ENCODE measurements at places on chromosomes 16 and 17.

DNA sequence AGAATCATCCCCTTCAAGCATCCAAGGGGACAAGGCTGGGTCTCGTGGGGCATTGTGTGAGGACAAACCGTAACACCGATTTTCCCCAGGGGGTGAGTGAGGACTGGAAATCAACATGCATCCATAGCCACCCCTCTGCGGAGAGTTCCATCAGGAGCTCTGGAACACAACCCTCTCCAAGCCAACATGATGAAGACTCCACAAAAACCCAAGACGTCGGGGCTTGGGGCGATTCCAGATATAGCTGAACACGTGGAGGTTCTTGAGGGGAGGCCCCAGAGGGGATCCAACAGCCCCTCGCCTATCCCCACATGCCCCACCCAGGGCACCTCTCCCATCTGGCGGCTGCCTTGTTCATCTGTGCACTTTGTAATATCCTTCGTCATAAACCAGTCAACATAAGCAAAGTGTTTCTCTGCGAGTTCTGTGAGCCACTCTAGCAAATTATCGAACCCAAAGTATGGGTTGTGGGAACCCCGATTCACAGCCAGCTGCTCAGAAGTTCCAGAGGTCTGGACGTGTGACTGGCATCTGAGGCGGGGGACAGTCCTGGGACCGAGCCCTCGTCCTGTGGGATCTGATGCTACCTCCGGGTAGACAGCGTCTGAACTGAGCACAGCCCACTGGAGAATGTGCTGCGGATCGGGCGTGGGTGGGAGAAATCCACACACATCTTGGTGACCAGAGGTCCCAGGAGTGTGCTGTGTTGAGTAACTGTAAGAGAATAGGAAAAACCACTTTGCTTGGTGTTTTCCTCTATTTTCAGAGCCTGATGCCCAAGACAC is 55.5 kb downstream of the RPH3AL start:
- DNase-seq = no peak

DNA sequence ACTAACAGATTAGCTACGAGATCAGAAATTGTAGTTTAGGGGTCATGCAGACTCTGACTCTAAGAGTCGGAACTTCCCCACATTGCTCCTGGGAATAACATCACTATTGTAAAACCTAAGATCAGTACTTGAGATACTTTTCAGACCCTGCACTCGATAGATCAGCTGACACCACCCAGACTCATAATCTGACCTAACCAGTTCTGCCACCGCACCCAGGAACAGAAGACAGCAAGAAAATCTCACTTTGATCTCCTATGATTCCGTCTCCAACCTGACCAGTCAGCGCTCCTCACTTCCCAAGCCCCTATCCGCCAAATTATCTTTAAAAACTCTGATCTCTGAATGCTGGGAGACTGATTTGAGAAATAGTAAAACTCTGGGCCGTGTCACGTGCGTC is 27.2 kb upstream of the ASGR2 start:
- no peak for DNase-seq

DNA sequence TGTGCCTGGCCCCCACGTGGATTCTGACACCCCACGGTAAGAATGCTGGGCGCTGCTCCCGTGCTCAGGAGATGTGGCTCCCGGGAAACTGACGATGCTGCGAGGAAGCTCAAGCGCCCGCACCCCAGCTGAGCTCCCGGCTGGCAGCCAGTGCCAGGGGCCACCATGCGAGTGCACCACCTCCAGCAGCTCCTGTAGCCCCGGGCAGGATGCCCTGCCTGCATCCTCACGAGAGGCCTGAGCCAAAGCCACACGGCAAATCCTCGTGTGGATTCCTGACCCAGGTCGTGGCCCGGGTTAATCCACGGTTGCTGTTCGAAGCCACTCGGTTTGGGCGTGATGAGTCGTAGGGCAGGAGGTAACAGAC is 11.6 kb upstream of the DPEP1 start:
- no peak for DNase-seq

DNA sequence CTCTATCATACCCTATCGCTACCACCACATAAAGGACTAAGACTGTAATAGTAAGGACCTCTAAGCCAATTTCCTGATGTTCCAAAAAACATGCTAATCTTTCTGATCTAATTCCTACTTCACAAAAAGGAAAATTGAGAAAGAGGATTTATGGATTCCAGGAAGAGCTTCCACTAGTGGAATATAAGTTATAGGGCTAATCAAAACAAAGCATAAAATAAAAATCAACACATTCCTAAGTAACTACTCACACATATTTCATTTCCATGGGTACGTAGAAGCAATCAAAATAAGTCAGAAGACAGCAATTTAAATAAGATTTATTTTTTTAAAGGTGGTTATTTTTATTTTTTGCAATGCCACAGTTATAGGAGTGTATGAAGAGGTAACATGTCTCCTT is 12.4 kb downstream of the CCDC43 start:
- no peak for DNase-seq

DNA sequence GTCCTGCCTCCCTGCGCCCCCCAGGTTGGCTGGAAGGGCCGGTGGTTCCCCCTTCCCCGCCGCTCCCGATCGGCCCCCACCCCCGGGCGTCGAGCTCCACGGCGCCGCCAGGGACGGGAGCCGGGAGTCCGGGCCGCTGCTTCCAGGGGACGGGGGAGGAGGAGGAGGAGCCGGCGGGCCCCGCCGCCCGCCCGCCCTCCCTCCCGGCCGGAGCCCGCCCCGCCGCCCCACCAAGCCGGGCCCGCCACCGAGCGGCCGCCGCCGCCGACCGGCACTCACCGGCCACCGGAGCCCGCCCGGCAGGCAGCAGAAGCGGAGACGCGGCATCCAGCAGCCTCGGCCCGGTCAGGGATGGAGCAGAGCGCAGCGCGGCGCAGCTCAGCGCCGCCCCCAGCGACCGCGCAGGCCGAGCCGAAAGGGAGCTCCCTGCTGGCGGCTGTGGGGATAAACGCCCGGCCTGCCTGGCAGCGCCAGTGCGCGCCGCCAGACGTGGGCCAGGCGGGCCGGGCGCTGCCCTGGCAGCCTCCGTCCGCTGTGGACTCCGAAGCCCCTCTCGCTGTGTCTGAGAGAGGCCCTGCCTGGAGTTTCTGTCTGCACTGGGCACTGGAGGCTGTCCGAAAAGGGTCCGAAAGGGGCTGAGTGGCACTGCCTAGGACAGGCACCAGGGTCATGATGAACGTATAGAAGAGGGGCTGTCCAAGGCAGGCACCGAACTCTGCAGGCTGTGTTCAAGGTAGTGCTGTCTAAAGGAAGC is at the start of gene MYO18A:
Gene MYO18A (minus strand): TSS at position 365 of the 754 bp plus-strand sequence. CDS start 13,458 bp downstream, outside the sequence.
- DNase-seq = peak; percentile 49

GRCh38 chr16:3698941-3699340 is 18.4 kb downstream of the TRAP1 start:
- no peak for DNase-seq

DNA sequence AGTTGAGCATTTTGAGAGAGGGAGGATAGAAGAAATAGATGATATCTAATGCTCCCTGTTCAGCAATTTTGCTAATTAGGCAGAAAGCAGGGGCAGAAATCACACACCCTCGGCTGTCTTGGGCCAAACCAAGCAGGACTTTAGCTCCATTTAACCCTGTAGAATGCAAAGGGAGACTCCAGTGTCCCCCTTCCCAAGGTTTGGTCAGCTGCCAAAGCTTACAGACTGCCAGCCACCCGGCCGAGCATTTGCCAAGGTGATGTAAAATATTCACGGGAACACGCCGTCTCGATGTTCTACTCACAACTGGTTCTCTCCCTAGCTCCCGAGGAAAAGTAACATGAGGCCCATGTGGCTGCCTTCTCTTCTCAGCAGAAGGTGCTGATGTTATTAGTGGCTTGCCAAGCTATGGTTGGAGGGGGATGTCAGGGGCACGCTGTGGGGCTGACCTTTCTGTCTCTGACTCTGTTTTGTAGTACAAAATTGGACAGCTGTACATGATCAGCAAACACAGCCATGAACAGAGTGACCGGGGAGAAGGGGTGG is 155.3 kb downstream of the PITPNC1 start:
- no peak for DNase-seq

DNA sequence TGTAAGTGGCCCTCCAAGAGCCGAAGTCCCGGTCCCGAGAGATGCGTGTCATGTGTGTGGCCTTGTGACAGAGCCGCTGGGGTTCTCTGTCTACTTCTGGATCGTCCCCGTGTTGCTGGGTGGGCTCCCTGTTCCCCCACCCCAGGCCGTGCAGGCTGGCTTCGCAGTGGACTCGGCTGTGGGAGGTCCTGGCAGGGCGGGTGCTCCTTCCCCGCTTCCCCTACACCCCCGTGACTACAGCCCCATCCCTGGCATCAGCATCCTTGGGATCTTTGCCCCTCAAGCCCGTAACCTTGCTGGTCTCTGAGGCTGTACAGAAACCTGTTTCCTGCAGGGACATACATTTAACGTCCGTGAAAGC is 136.3 kb downstream of the BANP start:
- DNase-seq = no peak

DNA sequence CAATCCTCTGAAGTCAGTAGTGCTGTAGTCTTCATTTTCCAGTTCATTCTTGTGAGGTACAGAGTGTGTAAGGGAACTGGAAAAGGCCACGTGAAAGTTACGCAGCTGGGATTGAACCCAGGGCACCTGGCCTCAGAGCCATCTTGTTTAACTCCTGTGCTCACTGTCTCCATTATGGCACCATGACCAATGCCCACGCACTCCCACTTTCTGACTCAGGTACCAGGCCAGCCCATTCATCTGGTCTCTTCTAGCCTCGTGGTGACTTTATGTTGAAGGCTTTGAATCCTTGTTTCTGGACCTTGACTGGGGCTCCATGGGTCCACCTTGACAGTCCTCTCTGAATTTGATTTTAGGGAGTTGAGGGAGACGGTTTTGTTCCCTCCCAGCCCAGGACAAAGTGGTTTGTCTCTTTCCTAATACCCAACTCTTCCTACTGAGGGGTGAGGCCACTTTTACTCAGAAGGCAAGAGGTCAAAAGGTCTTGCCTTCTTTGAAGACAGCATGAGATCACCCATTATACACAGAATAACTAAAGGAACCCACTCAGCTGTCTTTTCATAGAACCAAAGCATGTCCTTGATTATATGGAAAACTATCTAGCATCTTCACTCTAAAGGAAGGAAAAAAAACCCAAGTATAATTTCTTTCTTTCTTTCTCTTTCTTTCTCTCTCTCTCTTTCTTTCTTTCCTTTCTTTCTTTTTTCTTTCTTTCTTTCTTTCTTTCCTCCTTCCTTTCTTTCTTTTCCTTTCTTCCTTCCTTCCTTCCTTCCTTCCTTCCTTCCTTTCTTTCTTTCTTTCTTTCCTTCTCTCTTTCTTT is 50.0 kb downstream of the OTOA start:
- no peak for DNase-seq

DNA sequence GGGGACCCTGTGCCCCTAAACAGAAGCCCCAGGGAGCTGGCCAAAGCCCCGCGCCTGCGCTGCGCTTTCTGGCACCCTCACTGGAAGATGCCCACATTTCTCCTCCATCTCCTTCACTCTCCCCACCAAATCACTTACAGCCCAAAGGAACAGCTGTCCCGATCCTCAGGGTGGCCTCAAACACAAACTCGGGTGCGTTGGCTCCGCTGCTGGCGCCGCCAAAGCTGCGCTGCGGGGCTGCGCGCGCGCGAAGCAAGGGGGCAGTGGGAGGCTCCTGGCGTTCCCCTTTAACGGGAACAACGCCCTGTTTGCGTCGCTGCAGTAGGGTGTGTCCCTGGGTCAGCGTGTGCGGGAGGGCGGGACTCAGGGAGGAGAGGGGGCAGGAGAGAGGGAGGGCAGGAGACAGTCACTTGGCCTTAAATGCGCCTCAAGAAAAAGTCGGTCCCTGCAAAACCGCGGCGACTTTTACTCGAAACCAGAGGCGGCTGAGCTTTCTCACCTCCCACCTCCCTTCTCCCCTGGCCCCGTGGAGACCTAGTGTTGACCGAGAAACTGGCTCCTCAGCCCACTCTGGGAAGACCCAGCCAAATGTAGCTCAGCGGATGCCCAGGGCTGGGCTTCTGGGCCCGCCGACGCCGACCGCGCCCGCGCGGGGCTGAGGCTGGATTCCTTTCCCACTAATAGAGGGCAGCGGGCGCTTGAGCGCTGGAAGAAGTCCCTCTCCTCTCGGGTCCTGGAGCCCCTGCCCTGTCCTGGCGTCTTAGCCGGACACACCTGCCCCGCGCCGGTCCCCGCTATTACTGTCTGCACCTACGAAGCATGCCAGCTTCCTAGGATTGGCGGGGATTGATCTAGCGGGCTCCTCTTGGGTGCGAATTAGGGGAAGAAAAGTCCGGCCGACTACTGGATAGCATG is 2.6 kb downstream of the PMP22 start:
- no peak for DNase-seq

GRCh38 chr16:645852-646678 is 3.1 kb upstream of the WDR90 start:
- DNase-seq = no peak

DNA sequence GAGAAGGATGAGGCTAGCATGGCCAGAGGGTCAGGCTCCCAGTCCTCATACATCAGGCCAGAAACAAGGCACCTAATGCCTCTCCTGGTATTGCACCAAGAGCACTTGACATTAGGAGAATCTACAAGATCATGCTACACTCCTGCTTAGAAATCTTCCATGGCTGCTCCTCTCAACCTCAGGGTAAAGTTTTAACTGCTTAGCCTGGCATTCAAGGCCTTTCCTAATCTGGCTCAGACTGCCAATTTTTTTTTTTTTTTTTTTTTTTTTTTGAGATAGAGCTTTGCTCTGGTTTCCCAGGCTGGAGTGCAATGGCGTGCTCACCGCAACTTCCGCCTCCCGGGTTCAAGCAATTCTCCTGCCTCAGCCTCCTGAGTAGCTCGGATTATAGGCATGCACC is 8.2 kb downstream of the PIP4K2B start:
- DNase-seq = no peak

GRCh38 chr16:71618429-71618828 is 7.6 kb upstream of the MARVELD3 start:
- DNase-seq = no peak

GRCh38 chr17:71327376-71328059 is 793.3 kb upstream of the SOX9 start:
- no peak for DNase-seq

GRCh38 chr16:72149676-72150464 is 22.1 kb downstream of the PMFBP1 start:
- no peak for DNase-seq

DNA sequence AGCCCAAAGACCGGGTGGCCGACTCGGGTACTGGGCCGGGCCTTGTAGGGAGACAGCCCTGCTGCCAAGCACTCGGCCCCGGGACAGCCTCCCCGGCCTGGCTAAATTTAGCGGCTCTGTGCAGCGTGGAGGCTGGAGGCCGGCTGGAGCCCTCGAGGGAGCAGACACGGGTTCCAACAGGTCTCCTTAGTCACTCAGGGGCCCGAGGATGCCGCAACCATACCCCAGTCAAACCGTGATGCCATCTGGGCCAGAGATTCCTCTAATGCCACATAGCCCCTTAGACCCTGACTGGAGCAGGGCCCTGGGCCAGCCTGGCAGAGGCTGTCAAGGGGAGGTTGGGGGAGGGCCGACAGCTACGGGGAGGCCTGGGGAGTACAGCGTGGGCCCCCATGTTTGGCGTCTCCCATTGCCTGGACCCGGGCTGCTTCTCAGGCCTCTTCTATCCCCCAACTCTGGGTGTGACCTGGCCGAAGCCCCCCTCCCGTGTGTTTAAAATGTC is 2.9 kb upstream of the P2RX1 start:
- DNase-seq = no peak

GRCh38 chr16:48008011-48008525 is 147.7 kb downstream of the ABCC12 start:
- no peak for DNase-seq

Data from activated CD4-positive, CD25-positive, alpha-beta regulatory T cell treated with anti-CD3 and anti-CD28 coated beads, Interleukin-2, amount 50 U/mL, for 16 hours (primary cell).